ENCODE measurements at places on chromosomes 5 and 9.

GRCh38 chr9:130371196-130371966, 73.4 kb upstream of the ASS1 start:
- no peak for DNase-seq

DNA sequence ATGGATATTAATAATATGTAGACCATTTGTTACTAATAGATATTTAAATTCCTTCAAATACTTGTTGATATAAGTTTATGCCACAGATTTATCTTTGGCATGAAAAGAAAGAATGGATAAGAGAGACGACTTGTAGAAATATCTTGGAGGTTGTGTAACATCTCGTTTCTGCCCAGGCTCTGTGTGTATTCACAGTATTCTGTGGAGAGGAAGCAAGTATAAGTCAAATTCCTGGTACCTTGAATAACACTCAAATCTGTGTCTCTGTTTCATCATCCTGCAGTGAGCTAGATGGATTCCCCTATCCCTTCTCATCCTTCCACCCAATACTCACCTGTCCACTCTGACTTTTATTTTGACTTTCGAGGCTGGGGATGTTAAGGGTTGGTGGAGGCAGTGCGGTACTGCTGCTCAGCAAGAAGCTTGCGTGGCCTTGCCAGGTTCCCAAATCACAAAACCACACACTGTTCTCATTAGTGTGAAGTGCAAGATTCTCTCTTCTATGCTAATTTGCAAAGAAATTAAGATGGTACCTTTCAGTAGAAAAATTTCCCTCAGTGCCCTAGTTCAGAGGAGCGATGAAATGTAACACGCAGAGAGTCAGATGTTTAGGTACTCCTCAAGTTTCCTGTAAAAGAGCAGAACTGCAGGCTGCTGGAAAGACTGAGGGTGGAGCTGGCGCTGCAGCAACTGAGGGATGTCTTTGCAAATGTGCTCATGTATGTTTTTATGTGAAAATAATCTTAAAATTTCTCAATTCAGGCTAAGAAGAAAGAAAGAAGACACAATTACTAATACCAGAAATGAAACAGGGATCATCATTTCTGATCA, 42.6 kb upstream of the ANKRD18A start:
- DNase-seq = no peak

GRCh38 chr9:295576-295975, 80.9 kb downstream of the DOCK8 start:
- DNase-seq = no peak

- DNase-seq = no peak
Observed at GRCh38 chr9:37555786-37556185, 20.4 kb downstream of the FBXO10 start.

DNA sequence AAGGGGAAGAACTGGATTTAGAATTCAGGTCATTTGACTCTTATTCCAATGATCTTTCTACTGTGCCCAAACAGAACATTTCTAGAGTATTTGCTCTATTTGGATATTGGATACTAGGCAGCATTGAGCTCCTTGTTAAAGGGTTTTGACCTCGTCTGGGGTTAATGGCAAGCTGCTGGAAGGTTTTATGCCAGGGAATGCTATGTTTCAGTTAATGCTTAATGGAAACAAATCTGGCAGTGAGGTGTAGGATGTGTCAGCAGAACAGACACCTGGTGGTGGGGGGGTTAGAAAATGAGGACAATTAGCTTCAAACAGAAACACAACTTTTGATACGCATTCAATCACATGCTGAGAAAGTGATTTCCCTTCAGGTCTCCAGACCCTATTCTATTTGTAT, 51.5 kb downstream of the AGXT2 start:
- DNase-seq = no peak

- no peak for DNase-seq
Observed at GRCh38 chr9:137255448-137256114, 454 bp downstream of the NELFB start.

DNA sequence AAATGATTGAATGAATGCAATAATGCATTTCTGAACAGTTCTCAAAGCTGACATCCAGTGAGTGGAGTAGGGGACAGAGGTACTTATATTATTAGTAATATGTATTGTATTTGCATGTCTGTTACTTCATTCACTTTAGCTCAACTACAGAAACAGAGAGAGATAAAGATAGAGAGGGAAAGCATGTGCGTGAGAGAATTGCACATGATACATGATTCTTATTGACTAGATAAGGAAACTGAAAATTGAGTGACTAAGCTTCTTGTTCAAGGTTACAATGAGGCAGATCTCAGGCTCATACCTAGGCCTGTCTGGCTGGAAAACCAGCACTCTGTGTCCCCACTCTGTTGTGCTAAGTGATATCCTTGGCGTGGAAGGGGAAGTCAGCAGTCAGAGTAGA, 337.7 kb upstream of the KLF4 start:
- DNase-seq = no peak

DNA sequence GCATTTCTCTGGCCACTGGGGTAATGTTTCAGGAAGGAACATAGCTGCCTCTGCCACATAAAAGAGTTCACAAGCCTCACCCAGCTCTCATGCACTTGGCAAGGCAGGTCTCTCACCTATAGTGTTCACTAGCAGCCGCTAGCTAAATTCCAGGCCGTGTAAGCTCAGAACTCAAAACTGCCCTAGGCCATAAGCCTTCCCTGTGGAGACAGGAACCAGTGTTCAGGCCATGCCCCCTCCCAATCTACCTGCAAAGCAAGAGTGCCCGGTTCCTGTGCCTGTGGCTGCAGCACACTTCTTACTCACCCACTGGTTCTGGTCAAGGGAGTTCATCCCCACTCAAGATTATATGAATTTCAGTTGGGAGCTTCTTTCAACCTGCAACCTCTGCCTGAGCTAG, 60.7 kb upstream of the ZNF169 start:
- no peak for DNase-seq

DNA sequence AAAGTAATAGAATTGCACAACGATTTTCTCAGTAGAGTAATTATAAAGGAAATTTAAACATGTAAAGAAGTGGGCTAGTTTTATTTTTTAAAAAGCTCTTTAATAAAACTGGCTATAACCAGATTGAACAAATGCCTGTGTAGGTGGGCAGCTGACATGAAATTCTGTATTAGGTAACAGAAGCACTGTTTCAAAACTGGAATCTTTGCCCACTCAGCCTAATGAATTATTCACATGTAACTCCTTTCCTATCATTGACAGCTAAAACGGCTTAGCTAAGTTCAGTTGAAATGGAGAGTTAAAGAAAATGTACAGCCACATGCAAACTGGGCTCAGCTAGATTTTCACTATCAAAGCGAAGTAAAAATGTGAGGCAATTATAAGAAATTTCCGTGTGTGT, 1300.1 kb upstream of the ACO1 start:
- DNase-seq = no peak

GRCh38 chr5:69288688-69289087, 43.9 kb downstream of the CCDC125 start:
- DNase-seq = no peak

- no peak for DNase-seq
Observed at GRCh38 chr5:64166201-64166959, 737 bp downstream of the RNF180 start.

GRCh38 chr9:22107202-22108045, 98.3 kb upstream of the CDKN2B start:
- no peak for DNase-seq

- DNase-seq = no peak
Observed at GRCh38 chr9:124626276-124626675, 119.1 kb upstream of the NR5A1 start.

GRCh38 chr9:27195191-27195590, 86.2 kb downstream of the TEK start:
- no peak for DNase-seq

DNA sequence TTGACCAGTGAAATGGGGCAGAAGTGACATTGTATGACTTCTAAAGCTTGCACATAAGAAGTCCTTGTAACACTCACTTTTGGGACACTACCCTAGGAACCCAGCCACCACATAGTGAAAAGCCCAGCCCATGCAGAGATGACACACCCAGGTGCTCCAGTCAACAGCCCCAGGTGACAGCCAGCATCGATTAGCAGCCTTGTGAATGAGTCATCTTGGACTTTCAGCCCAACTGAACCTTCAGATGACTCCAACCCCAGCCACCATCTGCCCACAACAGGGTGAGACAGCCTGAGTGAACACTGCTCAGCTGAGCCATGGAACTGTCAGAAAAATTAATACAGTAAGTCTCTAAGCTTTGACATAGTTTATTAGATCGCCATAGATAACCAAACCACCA, 458.6 kb downstream of the ZSWIM6 start:
- no peak for DNase-seq
